ENCODE measurements at places on chromosomes 2 and 18.

DNA sequence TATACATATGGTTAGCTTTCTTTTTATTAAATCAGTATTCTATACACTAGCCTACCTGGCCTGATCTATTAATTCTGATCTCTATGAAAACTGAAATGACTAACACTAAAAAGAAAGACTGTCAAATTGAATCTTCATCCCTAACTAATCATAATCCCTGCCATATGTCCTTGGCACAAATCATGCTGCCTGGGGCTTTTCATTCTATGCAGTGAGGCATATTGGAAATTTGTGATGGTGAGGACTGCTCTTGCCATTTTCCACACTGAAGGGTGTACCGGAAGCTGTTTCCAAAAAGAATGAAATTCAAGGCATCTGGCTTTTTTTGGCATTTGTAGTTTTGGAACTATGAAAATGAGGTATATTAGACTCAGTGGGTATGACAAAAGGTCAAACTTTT lies 39.7 kb downstream of the RAPGEF4 start:
- DNase-seq = no peak

DNA sequence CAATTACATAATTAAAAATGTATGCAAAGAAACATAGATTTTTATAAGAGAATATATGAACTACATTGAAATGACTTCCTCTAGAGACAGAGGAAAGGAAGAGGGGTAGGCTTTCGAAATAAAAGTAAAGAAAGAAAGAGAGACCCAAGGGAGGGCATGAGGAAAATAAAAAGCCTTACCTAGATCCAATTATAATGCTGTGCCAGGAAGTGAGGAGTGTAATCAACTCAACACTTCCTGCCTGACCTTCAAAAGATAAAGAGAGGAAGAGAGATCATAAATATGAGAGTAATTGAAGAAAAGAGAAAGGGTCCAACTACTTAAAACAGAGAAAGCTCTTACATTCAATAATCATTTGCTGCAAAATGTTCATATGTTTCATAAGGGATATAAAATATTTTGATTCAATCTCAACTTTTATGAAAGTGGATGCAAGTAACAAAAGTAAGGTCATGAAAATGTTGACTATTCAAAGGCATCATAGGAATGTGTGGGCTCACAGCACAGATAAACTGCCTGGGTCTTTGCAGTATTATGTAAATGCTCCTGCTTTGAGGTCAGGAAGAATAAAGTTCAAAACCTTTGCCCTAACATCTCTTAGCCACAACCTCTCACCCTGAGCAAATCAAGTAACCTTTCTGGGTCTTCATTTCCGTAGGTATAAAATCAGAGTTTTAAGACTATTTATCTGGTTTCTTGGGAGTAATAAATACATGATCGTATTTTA lies 1237.7 kb downstream of the LRP1B start:
- no peak for DNase-seq

GRCh38 chr2:206856513-206856912 lies 82.8 kb upstream of the CPO start:
- DNase-seq = peak; percentile 11

DNA sequence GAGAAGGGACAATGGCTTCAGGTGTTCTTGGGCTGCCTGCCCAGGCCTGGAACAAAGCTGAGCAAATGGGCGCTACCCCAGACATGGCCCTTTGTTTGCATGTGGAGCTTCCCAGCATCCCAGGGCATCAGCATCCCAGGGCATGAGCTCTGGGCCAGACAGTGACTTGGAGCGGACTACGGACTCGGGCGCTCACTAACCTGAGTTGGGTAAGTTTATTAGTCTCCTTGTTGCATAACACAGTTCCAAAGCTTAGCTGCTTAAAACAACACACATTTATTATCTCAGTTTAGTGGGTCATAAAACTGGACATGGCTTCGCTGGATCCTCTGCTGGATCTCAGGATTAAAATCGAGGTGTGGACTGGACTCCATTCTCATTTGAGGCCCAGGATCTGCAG lies 35.8 kb downstream of the MC2R start:
- DNase-seq = no peak

GRCh38 chr2:201952187-201952586 lies 81.5 kb upstream of the FZD7 start:
- DNase-seq = no peak

GRCh38 chr18:46281185-46282176 lies 177.3 kb downstream of the HAUS1 start:
- peak; percentile 79 for DNase-seq

- no peak for DNase-seq
Observed at GRCh38 chr2:110802208-110802932, 70.0 kb downstream of the ACOXL start.

DNA sequence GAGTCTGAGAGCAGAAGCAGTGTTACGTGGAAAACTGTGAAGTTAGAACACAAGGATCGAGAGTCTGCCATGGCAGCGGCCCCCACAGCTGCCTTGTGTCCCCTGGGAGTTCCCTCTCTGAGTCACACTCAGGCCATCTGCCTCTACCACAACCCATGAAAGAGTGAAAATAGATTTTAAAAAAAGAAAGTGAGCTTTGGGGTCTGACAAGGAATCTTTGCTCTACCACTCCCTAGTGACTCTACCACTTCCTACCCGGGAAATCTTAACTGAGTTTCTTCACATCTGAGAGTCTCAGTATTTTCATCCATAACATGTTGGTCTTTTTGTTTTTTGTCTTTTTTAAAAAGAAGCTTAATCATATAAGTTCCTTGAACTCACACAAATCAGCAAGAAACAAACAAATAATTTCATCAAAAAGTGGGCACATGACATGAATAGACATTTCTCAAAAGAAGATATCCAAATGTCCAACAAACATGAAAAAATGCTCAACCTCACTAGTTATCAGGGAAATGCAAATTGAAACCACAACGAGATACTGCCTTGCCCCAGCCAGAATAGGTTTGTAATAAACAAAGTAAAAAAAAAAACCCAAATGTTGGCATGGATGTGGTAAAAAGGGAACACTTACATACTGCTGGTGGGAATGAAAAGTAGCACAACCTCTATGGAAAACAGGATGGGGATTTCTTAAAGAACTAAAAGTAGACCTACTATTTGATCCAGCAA lies 2.4 kb upstream of the MSGN1 start:
- DNase-seq = no peak

DNA sequence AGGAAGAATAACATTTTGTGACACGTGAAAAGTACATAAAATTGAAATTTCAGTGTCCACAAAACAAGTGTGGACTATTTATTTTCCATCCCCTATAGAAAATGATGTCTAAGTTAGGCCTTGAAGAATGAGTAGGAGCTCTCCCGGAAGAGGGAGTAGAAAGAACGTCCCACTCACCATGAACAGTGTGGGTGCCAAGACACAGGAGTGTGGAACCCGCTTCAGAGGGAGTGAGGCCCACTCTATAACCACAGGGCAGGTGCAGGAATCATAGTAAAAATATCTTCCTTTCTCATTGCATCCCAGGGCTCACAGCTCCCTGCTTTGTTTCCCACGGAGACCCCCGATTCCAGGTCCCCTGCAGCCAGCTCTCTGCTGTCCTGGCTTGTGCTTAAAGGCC lies 5.2 kb downstream of the KCNF1 start:
- DNase-seq = no peak

DNA sequence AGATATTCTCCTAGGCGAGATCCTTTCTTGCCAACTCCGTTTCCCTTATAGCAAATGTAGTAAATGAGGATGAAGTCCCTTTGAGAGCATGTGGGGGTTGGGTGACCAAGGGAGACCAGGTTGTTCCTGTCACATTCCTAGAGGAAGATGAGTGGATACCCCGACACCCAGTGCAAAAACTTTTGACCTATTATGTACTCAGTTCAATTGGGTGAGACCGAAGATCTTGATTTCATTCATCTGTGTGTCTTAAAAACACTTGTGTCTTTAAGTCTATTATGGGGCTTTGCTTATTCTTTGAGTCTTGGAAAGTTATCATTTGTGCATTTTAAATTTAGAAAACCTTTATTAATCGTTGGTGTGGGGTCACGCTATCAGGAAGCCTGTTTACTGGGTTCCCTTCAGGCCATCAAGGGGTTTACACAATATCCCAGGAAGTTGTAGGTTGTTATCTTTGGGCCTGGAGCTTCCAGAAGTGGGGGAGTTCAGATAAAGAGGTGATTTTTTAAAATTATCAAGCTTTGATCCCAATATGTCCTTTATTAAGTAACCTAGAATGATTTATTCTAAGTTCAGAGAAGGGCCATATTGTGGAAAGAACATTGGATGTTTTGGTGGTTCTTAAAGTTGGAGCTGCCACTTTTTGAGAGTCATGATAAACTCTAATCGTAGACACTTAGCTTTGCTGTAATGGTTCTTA lies 2.8 kb downstream of the RHOB start:
- DNase-seq = peak; percentile 60

DNA sequence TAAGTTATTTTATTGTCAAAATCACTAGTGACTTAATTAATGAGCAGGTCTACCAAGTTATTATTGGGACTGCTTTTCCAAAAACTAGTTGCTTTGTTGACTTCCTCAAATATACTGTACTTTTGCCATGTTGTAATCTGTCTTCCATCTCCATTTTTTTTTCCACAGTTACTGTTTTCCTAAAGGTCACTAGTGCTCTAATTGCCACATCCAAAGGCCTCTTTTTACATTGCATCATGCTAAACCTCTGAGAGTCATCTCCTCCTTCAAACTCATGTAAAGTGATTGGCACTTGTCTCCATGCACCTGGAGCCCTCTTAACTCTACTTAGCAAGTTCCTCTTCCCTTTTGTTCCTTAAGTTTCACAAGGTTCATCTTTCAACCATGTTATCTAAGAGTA lies 11.8 kb downstream of the PMAIP1 start:
- DNase-seq = no peak

DNA sequence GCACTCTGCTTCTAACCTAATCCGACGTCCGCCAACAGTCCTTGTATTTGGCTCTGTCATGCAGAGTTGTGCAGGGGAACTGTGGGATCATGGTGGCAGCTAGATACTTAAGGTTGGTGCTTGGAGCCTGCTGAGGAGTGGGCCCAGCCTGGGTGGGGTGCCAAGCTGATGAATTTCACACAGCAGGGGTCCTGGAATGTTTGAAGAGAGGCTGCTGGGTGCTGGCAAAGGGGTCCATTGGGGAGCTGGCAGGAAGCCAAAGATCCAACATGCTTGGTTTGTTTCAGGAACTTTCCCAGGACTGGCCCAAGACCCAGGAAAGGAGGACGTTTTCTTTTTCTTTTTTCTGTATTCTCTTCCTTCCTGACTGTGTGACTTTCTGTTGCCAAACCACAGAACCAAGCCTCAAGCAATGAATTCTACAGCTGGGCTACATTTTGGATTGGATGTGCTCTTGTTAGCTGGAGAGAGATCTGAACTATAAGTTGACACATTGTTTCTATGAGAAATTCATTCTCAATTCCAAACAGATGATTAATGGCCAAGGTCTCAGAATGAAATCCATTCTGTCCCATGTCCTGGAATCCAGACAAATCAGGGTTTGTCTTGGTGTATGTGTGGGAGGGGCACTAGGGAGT lies 49.9 kb downstream of the DHRS9 start:
- DNase-seq = peak; percentile 22

- no peak for DNase-seq
Observed at GRCh38 chr18:47726550-47726949, 203.9 kb downstream of the SMAD2 start.

- DNase-seq = no peak
Observed at GRCh38 chr2:216730871-216731270, 35.5 kb upstream of the IGFBP5 start.

- peak; percentile 89 for DNase-seq
Observed at GRCh38 chr2:234980451-234981187, 28.8 kb downstream of the SH3BP4 start.

DNA sequence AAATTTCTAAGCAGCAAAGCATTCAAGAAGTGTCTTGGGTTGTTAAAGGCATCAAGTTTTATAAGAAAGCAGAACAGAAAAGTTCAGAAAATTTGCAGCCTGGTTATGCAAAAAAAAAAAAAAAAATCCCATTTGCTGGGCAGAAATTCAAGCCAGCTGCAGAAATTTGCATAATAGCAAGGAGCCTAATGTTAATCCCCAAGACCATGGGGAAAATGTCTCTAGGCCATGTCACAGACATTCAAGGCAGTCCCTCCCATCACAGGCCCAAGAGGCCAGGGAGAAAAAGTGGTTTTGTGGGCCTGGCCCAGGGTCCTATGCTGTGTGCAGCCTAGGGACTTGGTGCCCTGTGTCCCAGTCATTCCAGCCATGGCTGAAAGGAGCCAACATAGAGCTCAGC lies 269.0 kb upstream of the SLC39A10 start:
- no peak for DNase-seq

- DNase-seq = no peak
Observed at GRCh38 chr2:238257786-238258700, 18.2 kb upstream of the HES6 start.

DNA sequence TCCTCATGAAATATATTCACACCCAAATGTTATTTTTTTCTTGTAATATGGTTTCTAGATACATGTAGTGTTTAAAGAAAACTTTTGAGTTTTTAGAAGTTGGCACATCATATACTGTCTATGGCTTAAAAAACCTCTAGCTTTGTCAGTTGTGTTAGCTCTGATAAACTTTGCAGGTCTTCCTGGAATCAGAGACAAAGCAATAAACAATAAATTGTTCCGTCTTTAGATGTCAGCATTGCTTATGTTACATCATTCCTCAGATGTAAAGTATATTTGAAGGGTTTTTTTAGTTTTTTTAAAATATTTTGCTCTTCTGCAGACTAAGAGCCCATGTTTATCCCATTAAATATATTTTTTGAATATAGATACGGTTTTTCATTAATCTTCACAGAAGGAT lies 145.1 kb downstream of the GPD2 start:
- DNase-seq = no peak

DNA sequence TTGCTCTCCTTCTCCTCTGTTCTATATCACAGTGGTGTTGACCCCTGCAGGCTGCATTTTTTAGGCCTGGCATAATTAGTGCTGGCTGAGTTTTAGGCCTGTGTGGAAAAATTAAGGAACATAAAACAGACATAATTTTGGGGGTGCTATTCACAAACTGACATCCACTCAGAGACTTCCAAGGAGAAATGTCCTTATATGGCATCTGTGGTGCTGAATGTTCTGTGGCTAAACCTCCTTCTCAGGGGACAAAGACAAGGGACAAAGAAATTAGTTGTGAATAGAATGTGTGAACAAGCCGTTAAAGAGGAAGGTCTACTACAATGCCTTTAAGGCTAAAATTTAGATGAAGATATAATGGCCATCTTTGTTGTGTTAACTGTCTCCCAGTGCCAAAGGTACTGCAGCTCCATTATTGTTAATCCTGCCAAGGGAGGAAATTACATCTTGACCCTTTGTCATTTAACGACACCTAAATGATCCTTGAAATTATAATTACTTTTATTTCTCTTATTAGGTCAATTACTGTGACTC lies 870.0 kb upstream of the CHAC2 start:
- DNase-seq = no peak

GRCh38 chr2:45935791-45936622 lies 284.5 kb downstream of the PRKCE start:
- peak; percentile 99 for DNase-seq

GRCh38 chr2:121699421-121700333 lies 37.0 kb downstream of the NIFK start:
- peak; percentile 90 for DNase-seq

Data from M059J (cell line).